ENCODE measurements at places on chromosomes 3 and 15.

- no peak for DNase-seq
Measured at GRCh38 chr15:47609693-47610092, 107.6 kb upstream of the SEMA6D start.

GRCh38 chr3:142152384-142152783 lies 3.0 kb upstream of the TFDP2 start:
- no peak for DNase-seq

DNA sequence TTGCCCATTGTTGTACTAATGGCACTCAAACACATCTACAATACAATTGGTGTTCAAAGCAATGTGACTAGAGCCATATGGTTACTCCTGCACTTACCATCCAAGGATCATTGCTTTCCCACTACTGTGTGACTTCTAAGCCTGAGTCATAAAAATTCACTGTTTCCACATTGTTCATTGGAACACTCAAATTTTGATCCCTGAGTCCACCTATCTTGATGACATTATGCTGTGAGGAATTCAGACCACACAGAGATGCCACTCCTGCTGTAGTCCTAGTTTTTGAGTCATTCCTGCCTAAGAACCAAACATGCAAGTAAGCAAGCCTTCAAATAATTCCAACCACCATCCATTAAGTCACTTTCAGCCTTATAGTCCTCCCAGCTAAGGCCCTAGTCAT lies 176.2 kb downstream of the EFHB start:
- no peak for DNase-seq

- DNase-seq: no peak
Measured at GRCh38 chr3:41148478-41148877, 50.8 kb upstream of the CTNNB1 start.

DNA sequence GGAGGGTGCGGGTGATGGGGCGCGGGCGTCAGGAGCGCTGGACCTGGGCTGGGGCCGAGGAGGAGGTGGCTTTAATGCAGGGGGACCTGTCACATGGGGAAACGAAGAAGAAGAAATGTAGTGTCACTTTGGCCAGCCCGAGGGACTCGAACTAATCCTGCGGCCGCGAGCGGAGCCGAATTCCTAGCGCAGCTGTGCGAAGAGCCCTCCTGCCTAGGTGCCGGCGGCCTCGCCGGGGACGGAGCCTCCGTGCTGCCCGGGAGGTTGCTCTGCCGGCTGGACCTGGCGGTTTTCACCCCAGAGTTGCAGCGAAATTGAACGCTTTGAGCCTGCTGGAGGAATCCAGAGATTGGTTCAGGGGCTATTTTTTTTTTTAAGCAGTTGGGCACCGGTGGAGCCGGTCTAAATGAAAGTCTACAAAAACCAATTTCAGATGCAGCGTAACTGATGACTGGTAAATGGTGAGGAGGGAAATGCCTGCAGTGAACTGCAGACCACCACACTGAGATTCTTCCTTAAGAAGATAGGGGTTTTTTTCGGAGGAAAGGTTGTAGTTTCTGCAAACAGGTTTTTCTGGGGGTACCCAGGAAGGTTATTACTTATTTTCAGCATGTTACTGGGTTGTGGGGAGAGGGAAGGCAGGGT lies 662 bp downstream of the TMEM108 start:
- no peak for DNase-seq

GRCh38 chr15:28094732-28095521 lies 4.2 kb downstream of the OCA2 start:
- DNase-seq: no peak

- DNase-seq: no peak
Measured at GRCh38 chr15:99466701-99467337, 99.0 kb upstream of the MEF2A start.

GRCh38 chr3:47612178-47612577 lies 33.5 kb upstream of the CSPG5 start:
- DNase-seq: no peak

- DNase-seq: no peak
Measured at GRCh38 chr3:14334136-14334535, 68.3 kb upstream of the SLC6A6 start.

DNA sequence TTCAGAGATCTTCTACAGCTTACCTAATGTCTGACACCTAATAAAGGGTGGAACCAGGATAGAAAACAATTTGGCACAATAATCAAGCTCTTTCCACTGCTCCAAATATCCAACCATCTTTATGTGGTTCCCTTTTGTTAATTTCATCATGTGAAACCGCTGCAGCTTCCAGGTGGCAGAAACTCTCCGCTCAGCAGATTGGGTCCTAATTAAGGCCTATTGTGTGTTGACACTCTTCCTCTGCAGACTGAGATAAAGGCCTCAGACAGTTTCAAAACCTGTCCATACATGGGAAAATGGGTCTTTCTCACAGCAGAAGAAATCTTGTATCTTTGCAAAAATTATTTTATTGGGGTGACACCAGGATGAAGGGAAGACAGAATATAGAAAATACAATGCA lies 1002.4 kb upstream of the SEMA6D start:
- no peak for DNase-seq

GRCh38 chr3:36765104-36765503 lies 751 bp upstream of the DCLK3 start:
- no peak for DNase-seq
